ENCODE measurements at places on chromosomes 5 and 9.

- DNase-seq: no peak
These were observed 1.7 kb downstream of the PALM2AKAP2 start for GRCh38 chr9:109781541-109782197.

DNA sequence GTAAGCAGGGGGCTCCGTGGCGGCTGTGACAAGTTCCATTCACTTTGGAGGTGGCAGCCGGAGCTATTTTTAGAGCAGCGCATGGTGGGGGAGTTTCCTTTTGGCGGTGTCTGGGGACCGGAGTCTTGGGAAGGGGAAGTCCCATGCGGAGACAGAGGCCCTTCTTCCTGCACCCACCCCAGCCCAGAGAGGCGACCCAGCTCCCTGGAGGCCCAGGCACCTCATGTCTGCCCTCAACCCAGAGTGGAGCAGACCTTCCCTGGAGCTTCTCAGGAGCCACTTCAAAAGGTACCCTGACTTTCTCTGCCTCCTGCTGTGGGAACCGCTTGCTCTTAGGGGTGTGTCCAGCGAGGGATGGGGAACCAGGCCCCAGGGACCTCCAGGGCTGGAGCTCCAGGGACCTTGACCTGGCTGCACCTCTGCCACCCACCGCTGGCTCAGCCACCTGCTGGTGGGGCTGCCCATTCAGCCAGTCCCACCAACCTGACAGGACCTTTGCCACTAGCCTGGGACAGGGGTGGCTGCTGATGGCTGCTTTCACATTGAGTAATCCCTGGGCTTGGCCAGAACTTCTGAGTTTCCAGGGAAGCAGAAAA is 34.1 kb downstream of the NEK6 start:
- no peak for DNase-seq

- DNase-seq: peak; percentile 86
These were observed 14.3 kb upstream of the TIFAB start for GRCh38 chr5:135466178-135467050.

GRCh38 chr5:131305906-131306305 is 42.1 kb downstream of the CDC42SE2 start:
- no peak for DNase-seq

DNA sequence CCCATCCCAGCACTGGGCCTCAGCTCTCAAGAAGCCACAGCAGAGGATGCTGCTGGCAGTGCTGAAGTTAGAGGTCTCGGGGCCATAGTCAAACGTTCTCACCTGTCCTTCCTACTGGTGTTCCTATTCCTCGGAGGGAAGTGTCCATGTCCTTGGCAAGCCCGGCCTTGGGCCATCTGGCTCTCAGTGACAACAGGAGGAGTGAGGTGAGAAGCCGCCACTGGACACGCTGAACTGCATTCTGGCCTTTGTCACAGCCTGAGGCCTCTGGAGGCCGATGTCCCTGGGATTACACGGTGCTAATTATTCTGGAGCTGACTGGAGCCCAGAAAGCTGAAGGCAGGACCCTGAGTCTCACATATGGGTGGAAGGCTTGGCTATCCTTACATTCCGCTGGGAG is 92.5 kb downstream of the OLFM1 start:
- DNase-seq: no peak

DNA sequence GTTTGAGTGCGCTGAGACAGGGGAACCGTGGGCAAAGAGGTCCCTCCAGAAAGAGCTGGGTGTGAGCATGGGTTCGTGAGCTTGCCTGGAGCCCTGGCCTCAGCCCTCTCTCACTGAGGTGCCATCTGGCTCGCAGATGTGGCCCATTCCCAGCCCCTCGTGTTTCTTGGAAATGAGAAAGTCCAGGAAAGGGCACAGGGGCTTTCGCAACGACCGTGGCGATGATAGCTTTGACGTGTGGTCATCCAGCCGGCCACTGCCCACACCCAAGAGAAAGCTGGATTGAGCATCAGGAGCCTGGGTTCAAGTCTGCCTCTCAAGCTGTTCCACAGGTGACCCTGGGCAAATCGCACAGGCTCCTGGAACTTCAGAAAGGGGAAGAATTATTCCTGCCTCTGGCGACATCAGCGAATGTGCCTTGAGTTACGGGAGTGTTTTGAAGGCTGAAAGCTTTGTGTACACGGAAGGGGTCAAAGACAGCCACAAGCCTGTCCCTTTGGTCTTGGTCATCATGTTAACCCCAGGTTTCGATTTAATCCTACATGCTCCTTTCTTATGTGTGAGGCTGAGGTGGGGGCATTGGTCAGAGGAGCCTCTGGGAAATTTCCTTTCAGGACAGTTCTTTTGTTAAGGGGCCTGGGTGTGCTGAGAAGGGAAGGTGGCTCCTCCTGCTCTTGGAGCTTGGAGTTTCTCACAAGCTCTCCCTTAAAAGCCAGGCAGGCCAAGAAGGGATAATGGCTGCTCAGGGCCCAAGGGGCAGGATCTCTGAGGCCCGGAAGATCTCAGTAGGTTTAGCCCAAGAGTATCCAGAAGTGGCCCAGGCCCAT is 41.7 kb upstream of the IL17B start:
- DNase-seq: no peak

- no peak for DNase-seq
These were observed 101.4 kb downstream of the ARHGAP26 start for GRCh38 chr5:142871363-142872193.

DNA sequence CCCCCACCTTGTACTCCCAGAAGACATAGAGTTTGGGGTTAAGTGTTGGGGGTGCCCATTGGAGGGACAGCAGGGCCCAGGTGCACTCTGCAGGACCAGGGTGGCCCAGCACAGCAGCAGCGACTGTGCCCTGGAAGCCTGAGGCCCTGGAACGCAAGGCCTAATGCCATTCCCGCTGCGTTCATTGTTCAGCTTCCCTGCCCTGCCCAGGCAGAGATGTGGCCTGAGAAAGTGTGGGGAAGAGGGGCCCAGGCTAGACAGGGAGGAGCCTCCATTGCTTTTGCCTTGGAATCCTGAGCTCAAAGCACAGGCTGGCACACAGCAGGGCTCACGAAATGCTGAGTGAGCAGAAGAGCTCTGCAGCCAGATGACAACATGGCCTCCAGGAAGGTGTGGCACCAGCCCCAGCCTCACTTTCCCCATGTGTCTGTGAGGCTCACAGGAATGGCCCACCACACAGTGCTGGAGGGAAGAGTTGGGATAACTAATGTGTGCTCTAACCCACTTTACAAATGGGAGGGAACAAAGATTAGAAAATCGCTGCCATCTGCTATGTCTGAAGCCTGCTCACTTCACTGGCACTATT is 19.4 kb downstream of the S1PR3 start:
- DNase-seq: peak; percentile 53

DNA sequence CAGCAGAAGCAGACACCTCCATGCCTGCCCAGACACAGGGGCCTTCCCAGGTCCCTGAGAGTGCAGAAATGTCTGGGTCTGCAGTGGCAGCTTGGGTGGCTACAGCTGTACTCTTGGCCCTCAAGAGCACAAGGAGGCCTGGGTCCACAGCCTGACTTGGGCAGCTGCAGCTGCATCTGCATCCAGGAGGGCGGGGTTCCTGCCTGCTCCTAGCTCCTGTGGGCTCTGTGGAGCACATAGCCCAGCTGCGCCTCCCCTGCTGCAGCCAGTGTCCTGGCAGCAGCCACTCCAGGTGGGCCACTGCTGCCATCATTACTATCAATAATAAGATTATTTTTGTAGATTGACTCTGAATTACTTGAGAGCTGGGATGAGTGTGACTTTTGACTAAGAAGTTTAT is 162.0 kb upstream of the PTCH1 start:
- DNase-seq: no peak

GRCh38 chr5:14724633-14725032 is 60.1 kb downstream of the OTULIN start:
- DNase-seq: no peak

DNA sequence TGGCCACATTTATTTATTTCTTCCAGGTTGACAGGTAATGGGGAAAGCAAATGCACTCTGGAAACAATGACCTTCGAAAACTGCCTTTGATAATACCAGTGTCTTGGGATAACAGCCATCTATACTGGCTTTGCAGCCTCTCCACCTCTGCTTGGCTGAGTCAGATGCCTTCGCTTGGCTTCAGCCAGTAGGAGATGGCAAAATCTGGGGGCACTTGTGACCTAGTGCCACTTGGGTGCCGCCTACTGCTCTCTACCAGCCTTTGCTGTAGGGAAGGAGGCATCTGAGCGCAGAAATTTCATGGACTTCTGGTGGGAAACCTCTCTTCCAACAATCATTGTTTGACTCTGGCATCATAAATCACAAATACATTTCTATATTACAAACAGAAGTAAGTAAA is 21.8 kb downstream of the FYB1 start:
- no peak for DNase-seq

DNA sequence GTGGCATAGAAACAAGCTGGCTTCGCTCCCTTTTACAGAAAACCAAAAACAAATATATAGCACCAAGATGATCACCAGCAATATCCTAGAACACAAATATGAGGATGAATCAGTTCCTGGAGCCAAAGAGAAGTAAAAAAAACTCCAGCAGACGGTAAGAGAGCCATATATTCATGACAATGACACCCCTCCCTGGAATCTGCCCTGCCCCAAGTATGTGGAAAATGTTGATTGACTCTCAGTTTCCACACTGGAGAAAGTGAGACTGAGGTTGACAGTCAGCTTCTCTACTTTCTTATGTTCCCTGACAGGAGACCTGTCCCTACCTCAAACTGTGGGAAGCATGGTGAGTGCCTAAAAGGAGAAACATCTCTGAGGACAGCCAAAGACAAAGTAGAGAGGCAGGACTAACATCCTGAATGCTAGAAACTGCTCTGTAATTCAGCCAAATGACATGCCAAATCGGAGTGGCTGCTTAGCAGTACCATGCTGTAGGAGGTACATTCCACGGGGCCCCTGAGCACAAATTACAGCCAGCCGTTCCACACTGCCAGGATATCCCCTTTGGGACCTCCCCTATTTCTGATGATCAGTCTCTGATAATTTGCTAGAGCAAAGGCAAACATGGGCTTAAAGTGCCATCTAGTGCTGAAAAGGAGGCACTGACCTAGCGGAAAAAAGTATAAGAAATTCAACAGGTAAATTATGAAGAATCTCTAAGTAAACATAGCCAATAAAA is 424.0 kb upstream of the RGMB start:
- no peak for DNase-seq

GRCh38 chr9:22067196-22067595 is 58.1 kb upstream of the CDKN2B start:
- no peak for DNase-seq

- DNase-seq: peak; percentile 95
These were observed 5.3 kb upstream of the KLF9 start for GRCh38 chr9:70419556-70420440.

GRCh38 chr9:98381311-98382103 is 126.1 kb upstream of the TBC1D2 start:
- DNase-seq: no peak

DNA sequence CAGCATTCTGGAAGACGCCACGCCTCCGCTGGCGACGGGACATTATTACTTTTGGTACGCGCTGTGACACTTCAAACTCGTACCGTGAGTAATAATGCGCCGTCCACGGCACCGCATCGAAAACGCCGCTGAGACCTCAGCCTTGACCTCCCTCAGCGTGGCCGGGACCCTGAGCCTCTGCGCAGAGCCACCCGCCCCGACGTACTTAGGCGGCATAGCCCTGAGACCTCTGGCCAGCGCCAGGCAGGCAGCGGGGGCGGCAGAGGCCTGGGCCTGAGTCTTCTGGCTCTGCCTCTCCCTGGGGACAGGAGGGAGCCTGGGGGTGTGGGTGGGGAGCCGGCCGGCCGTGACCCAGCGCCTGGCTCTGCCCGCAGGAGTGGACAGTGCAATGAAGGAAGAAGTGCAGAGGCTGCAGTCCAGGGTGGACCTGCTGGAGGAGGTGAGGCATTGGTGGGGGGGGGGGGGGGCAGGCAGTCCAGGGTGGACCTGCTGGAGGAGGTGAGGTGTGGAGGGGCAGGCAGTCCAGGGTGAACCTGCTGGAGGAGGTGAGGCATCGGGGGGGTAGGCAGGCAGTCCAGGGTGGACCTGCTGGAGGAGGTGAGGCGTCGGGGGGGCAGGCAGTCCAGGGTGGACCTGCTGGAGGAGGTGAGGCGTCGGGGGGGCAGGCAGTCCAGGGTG is 8.0 kb downstream of the EGFL7 start:
- DNase-seq: no peak

DNA sequence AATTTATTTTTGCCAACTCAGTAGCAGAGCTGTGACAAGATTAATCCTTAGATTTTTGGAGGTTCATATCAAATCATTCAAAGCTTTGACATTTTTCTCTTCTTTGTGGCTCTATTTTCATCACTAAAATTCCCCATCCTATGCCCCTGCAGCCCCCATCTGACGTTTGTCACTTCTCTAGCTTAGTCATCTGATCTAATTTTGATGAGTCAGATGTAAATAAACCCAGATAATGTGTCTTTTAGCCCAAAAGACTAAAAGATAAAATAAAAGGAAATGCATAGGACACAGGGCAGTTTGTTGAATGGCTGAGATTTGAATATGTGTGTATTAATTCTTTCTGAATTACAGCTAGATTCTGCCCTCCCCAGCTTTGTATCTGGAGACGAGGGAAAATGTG is 897 bp upstream of the HSPB3 start:
- no peak for DNase-seq

DNA sequence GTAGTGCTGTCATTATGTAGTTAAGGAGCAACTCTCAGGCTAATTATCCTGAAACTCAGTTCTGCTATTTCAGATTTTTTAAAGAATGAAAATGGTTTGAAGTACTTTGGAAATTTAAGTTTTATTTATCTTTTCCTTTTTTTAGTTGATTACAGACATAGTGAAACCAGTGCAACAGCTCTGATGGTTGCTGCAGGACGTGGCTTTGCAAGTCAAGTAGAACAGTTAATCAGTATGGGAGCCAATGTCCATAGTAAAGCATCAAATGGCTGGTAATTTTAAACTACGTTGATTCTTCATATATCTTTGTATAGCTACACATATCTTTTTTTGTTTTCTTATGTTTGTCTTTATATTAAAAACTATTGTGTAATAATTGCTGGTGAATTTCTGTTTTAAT is 34.9 kb downstream of the YTHDC2 start:
- no peak for DNase-seq

DNA sequence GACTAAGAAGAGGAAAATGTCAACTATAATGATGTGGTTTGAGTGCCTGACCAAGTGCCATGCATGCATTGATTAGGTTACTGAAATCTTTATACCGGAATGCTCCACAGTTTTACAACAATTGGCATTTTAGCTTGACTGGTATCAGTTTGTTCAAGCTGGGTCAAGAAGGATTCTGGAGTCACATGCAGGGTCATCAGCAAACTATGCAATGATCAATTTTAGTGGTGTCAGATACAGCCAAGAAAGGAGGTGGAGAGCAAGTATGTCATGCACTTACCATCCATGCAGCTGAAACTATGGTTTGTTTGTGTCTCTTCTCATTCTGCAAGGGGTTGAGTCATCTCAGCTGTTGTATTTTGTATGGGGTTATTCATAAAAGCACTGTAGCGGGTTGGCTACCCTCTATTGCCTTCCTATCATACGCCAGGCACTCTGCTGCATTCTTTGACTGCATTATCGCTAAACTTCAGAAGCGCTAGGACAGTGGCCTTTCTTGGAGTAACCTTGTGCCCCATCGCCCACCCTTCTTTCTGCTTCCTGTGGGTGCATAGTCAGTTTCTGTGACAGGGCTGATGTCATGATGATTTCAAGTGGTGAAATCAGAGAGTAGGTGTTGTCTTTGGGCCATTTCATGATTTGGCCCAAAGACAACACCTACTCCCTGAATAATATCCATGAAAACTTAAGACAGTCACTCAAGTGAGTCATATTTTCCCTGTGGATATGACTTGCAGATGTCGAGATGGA is 145.4 kb downstream of the MTX3 start:
- no peak for DNase-seq

GRCh38 chr5:139167063-139167462 is 31.1 kb downstream of the SIL1 start:
- no peak for DNase-seq

GRCh38 chr5:53819482-53819881 is 259.0 kb downstream of the NDUFS4 start:
- no peak for DNase-seq

GRCh38 chr5:83364312-83365299 is 106.9 kb upstream of the VCAN start:
- no peak for DNase-seq

Measured in cardiac septum (tissue), 1 donor.